Stimulated activated CD8-positive, alpha-beta memory T cell treated with anti-CD3 and anti-CD28 coated beads, Interleukin-4, amount 100 ng/mL, for 1 hour (primary cell): ENCODE measurements at places on chromosomes 4 and X.

DNA sequence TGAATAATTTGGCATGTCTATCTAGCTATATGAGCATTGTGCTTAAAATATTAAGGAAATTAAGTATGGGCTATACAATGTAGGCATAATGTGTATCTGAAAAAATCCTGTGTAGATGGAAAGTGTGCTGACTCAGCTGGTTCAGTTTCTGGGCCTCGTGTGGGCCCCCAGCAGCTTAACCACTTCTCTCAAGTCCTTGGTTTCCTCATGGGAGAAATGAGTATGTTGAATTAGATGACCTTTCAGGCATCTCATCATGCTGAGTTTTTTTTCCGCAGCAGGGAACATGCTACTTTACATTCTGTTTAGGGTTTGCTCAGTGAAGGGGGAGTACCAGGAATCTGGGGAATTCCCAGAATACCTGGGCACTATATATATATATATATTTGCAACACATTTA lies 30.5 kb downstream of the RHOH start:
- DNase-seq: no peak

- DNase-seq: no peak
These were observed 91.8 kb downstream of the MAB21L2 start for GRCh38 chr4:150673793-150674192.

- DNase-seq: no peak
These were observed 1280.8 kb downstream of the PCDH7 start for GRCh38 chr4:32000846-32001488.

GRCh38 chr4:186017801-186018200 lies 51.2 kb upstream of the TLR3 start:
- no peak for DNase-seq

GRCh38 chrX:97363843-97364242 lies 480.1 kb downstream of the RPA4 start:
- no peak for DNase-seq

- DNase-seq: no peak
These were observed 170.1 kb upstream of the ATOH1 start for GRCh38 chr4:93658443-93658842.

DNA sequence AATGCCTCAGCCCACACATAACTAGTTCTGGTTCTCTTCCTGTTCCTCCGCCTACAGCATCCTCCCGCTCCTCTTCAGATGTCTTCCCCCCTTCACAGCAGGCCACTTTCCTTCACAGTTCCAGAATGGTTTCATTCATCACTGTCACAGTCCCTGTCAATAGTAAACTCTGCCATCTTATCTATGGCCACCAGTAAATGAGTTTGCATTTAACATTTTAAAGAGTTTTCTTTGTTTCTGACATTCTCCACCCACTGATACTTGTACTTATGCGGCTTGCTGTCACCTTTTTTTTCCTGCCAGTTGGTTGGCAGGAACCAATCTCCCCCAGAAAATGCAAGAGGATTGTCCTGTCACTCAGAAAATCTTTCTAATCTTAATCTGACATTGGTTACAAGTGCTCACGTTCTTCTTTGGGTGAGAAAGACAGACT lies 114.1 kb downstream of the GLUD2 start:
- no peak for DNase-seq

- no peak for DNase-seq
These were observed 9.3 kb downstream of the ZNF185 start for GRCh38 chrX:152907084-152907651.

GRCh38 chr4:130178106-130178505 lies 1082.2 kb downstream of the C4orf33 start:
- no peak for DNase-seq

DNA sequence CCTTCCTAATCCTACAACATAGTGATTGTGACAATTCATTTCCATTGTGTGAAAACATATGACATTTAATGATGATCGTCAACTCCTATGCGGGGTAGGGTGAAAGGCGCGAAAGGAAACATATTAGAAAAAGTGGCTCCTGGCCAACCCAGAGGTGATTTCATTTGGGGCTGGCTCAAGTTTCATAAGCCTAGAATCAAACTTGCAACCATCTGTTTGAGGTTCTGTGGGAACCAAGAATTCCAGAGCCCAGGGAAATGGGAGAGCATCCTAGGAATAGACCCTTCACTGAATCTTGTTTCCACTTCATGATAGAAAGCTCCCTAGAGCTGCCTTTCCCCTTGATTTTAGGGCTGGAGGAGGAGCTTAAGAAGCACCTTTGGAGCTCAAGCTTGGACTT lies 101.3 kb upstream of the EGFL6 start:
- DNase-seq: no peak

DNA sequence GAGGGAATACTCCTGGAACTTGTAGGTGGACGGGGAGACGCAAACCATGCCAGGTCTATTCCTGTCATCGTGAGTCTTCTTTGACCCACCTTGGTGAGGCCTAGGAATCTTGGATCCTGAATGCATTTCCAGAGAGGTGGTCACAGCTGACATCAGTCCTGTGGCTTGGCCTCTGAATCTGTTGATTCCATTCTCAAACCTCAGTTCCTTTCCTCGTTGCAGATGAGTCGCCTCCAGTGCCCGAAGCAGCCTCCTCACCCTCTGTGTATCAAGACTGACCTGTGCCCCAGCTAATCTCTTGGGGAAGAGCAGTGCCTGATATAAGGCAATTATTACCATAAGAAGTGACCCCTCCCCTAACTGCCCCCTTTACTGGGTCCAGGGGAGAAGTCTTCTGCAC lies 118.1 kb downstream of the SMIM20 start:
- DNase-seq: no peak

DNA sequence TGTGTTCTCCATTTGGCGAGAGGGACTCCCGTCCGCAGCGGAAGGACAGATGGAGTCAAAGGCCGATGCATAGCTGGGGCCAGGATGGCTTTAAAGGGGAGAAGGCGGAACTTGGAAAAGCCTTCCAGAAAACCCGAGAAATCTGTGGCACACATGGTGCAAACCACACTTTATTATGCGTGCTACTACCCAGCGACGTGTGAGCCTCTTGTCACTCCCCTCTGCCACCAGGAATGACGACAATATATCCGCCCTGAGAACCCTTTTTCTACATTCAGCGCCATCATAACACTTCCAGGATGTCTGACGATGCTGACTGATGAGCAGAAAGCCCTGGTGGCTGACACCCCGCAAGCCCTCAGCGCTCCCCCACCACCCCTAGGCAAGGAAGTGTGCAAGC lies 689 bp upstream of the DCHS2 start:
- DNase-seq: no peak

GRCh38 chrX:48945517-48946348 lies 11.7 kb downstream of the OTUD5 start:
- no peak for DNase-seq

DNA sequence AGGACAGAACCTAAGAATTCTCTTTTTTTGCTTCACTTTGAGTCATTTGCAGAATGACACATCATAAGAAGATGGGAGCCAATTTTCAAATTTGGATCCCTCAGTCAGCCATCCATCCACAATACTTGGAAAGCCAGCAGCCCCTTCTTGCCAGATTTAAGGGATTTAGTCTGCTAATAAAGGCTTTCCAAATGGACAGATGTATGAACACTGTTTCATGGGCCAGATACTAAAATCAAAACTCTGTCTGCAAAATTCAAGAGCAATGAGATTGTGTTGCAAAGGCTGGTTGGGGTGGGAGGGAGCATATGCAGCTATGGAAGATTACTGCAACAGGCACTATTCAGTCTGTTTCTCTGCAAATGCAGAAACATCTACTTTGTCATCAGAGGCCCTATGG lies 37.7 kb upstream of the KCNIP4 start:
- DNase-seq: no peak

DNA sequence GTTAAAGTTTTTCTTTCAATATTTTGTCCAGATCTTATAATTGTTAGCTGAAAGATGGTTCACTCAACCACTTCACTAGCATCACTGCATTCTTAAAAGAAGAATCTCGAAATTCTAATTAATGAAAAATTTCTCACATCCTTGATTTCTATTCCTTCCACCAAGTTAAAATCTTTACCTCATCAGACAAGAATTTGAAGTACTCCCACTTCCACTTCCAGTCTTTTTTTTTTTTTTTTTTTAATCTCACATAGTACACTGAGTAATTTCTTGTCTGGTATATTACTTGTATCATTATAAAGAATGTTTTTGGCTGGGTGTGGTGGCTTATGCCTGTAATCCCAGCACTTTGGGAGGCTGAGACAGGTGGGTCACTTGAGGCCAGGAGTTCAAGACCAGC lies 73.2 kb downstream of the FBXW7 start:
- no peak for DNase-seq
